Stimulated activated CD8-positive, alpha-beta memory T cell treated with anti-CD3 and anti-CD28 coated beads, Interleukin-15, amount 100 ng/mL, for 4 hours (primary cell): ENCODE measurements at places on chromosomes 12 and 14.

DNA sequence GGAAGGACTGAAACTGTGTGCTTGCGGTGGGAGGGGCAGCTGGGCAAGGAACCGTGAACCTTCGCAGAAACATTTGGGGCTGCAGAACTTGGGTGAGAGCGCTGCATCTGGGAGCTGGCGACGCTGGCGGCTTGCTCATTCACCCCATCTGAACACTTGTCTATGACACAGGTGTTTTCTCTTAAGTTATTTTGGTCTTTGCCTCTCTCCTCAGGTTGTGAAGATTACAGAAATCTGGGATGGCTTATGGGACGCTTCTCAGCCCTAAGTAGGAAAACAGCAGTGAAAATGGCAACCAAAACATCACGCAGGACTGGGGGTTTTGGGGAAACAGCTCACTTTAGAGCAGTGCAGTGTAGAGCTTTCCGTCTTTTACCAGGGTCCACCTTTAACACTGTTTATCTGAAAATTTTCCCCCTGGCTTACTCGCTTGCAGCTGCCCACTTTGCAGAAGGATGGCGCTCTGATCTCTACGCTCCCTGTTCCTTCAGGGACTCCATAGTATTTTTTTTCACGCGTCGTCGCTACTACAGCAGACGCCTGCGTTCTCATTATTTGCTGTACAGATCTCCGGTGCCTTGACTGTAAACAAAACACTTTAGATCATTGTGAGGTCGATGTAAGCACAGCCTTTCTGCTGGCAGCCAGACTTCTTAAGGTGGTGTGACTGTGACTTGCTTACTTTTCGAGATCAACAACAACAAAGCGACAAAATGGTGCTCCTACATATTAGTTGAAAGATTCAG, 2.7 kb upstream of the CDKN1B start:
- DNase-seq, result no peak

DNA sequence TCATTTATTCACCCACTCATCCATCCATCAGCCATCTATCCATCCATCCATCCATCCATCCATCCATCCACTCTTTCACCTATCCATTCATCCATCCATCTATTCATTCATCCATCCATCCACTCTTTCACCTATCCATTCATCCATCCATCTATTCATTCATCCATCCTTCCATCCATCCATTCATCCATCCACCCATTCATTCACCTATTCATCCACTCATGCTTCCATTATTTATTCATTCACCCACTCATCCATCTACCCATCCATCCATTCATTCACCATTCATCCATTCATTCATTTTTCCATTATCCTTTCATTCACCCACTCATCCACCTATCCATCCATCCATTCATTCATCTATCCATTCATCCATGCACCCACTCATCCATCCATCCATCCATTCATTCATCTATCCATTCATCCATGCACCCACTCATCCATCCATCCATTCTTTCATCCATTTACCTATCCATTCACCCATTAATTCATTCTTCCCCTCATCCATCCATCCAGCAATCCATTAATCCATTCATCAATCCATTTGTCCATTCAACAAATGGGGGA, 360.9 kb downstream of the ADGRD1 start:
- DNase-seq, result no peak

DNA sequence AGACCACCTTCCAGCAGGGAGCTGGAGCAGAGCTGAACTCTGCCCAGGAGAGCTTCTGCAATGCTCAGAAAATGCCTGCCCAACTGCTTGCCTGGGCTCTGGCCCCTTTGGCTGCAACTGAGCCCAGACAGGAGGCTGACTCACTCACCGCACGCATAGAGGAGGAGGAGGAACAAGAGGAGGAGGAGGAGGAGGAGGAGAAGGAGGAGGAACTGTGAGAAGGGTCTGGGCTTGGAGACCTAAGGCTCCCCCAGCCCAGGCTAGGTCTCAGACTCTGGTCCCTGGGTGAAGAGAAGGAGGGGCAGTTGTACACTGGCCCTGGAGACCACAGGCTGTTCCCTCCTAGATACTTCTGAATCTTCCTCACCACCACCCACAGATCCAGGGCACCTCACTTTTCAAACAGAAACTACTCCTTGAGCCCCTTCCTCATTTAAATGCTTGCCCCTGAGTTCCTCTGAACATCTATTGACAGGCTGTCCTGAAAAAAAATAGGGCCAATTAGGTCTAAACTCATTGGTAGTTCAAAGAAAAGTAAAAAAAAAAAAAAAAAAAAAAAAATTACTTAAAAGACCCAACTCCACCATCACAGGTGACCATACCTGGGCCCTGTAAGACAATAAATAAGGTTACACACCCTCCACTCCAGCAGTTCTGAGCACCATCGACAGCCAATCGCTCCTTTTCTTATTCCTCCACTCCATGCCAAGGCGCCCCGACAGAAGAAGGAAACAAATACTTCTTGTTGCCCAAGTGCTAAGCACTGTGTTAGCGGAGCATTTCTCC, 674 bp downstream of the VDR start:
- DNase-seq, result peak; percentile 38

DNA sequence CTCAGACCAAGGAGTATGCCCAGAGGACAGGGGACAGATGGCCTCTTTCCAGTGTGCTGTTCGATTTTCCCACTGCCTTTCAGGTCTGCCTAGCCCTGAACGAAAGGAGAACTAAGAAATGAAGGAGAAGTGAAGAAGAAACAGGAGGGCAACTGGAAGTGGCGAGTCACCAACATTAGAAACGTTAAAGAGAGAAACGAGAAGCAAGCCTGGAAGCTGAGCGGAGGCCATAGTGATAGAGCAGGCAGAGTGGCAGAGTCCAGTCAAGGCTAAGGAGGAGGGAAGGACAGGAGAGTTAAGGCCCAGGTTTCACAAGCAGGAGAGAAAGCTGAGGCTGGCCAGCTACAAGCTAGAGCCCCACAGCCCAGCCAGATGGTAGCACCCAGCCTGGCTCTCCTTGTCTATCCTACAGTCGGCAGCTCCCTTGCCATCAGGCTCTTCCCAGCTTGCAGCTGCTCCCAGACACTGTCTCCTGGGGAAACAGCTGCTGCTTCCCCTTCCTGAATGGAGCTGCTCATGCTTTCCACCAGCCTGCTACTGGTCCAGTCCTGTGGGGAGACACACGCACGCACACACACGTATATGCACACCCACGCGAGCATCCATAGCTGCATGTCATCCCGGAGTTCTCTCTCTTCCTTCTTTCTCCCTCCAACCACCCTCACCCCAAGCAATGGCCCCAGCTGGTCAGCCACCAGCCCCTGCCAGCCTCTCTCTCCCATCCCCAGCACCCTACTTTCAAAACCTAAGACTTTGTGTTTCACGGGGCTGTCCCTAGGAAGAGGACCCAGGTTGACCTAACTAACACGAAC, 139.7 kb upstream of the CCND2 start:
- DNase-seq, result no peak

DNA sequence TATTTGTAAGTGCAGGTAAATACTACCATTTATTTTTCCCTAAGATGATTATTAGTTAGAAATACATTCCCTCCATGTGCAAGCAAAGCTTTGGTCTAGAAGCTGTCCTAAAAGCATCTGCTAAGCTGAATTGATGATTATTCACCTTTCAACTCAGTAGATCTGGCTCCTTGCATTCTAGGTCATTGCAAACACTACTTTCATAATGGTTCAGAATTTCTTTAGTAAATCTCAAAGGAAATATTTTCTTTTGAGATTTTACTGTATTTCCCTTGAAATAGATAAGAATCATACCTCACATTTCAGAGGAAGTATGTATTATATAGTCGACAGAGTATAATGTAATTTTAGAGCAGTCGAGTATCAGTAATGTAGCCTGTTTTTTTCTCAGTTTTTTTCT, 2.4 kb downstream of the ETNK1 start:
- no peak for DNase-seq

GRCh38 chr14:63701606-63702299, 26.1 kb downstream of the SGPP1 start:
- no peak for DNase-seq

GRCh38 chr14:94282991-94283723, 9.9 kb downstream of the SERPINA10 start:
- DNase-seq, result no peak

DNA sequence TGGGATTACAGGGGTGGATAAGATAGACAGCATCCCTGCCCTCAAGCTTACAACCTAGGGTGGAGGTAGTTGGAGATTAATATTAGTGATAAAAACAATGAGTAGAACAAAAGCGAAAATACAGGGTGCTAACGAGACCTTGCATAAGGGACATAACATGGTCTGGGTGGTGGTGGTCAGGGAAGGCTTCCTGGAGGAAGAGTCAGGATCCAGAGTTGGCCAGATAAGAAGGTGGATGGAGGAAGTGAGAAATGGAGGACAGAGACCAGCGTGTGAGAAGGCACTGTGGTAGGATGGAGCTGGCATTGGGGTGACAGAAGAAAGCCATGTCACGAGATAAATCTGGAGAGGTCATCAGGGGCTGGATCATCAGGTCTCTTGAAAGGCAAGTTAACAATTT, 19.2 kb downstream of the NOS1 start:
- no peak for DNase-seq

DNA sequence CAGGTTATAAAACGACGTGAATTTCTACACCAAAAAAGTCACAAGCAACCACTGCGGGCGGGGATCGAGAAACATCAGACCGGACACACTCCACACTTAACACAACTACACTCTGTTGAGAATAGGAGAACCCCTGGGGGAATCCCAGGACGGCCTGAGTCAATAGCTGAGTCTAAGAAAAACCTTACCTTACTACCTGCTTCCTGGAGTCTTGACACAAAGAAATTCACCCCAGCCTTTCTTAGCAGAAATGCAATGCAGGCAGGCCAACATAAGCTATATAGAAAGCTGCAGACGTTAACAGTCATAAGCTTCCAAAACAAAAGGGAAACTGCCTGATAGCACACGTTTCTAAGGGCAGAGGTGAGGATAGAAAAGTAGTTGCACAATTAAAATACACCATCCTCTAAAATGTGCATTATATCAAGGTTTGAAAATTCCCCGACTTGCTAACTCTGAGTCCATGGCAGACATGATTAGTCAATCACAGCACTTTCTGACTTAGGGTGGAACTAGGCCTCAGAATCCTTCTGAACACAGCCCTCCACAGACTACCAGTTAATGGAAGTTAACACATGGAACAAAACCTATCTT, 68.0 kb downstream of the CCDC88C start:
- peak; percentile 59 for DNase-seq
